Activated CD4-positive, alpha-beta memory T cell treated with anti-CD3 and anti-CD28 coated beads, Interleukin-2, amount 10 ng/mL, durations not matched to agents 7 days and 5 days (primary cell): ENCODE measurements at places on chromosomes 4 and X. TPM values are rescaled to one million over a fixed set of nuclear protein-coding genes. Genes with fewer than 3 reads are reported as not detected.

The GAGE12F gene
- not detected for total RNA-seq

The AMBN gene
- not detected for total RNA-seq

The BTC gene
- not detected for total RNA-seq

The USP17L21 gene
- not detected for total RNA-seq

The HDAC6 gene
- total RNA-seq: 90.3 TPM

The GPR34 gene
- total RNA-seq: not detected

The GRID2 gene
- total RNA-seq: not detected

The NPY5R gene
- not detected for total RNA-seq

The F9 gene
- not detected for total RNA-seq

The OGT gene
- total RNA-seq: 382 TPM

The SRPX2 gene
- not detected for total RNA-seq

The GLRA3 gene
- not detected for total RNA-seq

The HSFX4 gene
- not detected for total RNA-seq

The CLNK gene
- 0.10 TPM for total RNA-seq

The MAGEA12 gene
- total RNA-seq: not detected

The IL2RG gene
- 633 TPM for total RNA-seq

The COPS4 gene
- 32.8 TPM for total RNA-seq

The TGIF2LX gene
- not detected for total RNA-seq

The MID1 gene
- total RNA-seq: 0.08 TPM

The FHDC1 gene
- total RNA-seq: 0.05 TPM

The SPON2 gene
- 22.8 TPM for total RNA-seq

The C4orf50 gene
- 1.2 TPM for total RNA-seq

The UCHL1 gene
- not detected for total RNA-seq

The AADAT gene
- not detected for total RNA-seq

The SPANXD gene
- total RNA-seq: not detected

The PITX2 gene
- total RNA-seq: not detected

The QRFPR gene
- not detected for total RNA-seq

The MAGEB10 gene
- total RNA-seq: not detected

The BST1 gene
- total RNA-seq: 0.40 TPM

The ARHGAP36 gene
- total RNA-seq: not detected

The INPP4B gene
- total RNA-seq: 44.6 TPM
